Mammary epithelial cell (primary cell): ENCODE measurements at places on chromosomes 1 and 21. TPM values are rescaled to one million over a fixed set of nuclear protein-coding genes. Genes with fewer than 3 reads are reported as not detected.

KCNJ15 gene
- total RNA-seq, result 0.83 TPM

PSEN2 gene
- total RNA-seq, result 10.2 and 15.7 TPM in 2 replicates

PCP4 gene
- total RNA-seq, result not detected

ADORA1 gene
- total RNA-seq, result 0.51 and 0.96 TPM in 2 replicates

MRPL37 gene
- total RNA-seq, result 96.2 and 112 TPM in 2 replicates

RHD gene
- not detected for total RNA-seq

CELA3B gene
- total RNA-seq, result not detected

CALML6 gene
- total RNA-seq, result 0.67 TPM

LRRC7 gene
- total RNA-seq, result not detected

KCNH1 gene
- not detected for total RNA-seq

C1QB gene
- total RNA-seq, result not detected

FCRL2 gene
- total RNA-seq, result not detected in 2 replicates

KIF2C gene
- total RNA-seq, result 1.0 TPM

ZYG11A gene
- total RNA-seq, result 0.16 and 0.47 TPM in 2 replicates

GMEB1 gene
- total RNA-seq, result 11.0 TPM

FAM3B gene
- not detected in 2 replicates for total RNA-seq

TCHHL1 gene
- not detected for total RNA-seq

DYNLT5 gene
- not detected for total RNA-seq

HEYL gene
- not detected for total RNA-seq
